ENCODE measurements at places on chromosomes 2 and 18.

- DNase-seq, result no peak
These were observed 34.4 kb upstream of the ZNF516 start for GRCh38 chr18:76529433-76529811.

DNA sequence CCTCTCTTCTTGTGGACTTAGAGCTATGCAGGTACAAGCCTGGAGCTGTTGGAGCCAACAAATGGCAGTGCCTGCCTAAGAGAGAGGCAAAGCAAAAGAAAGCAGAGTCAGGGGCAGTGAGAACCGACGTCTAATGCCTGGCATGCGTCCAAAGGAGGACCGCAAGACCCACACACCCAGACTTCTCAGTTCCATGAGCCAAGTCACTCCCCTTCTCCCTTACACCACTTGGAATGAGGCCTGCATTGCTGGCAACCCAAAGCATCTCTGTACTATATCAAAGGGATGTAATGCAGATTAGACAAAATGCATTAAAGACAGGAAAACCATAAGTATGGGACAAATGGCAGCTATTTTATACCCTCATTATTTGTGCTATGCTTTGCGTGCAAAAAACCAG lies 49.9 kb upstream of the RNU4ATAC start:
- DNase-seq, result no peak

- DNase-seq, result no peak
These were observed 1372.1 kb upstream of the DDX18 start for GRCh38 chr2:116442418-116442817.

GRCh38 chr2:180130403-180130802 lies 123.3 kb upstream of the CWC22 start:
- no peak for DNase-seq

DNA sequence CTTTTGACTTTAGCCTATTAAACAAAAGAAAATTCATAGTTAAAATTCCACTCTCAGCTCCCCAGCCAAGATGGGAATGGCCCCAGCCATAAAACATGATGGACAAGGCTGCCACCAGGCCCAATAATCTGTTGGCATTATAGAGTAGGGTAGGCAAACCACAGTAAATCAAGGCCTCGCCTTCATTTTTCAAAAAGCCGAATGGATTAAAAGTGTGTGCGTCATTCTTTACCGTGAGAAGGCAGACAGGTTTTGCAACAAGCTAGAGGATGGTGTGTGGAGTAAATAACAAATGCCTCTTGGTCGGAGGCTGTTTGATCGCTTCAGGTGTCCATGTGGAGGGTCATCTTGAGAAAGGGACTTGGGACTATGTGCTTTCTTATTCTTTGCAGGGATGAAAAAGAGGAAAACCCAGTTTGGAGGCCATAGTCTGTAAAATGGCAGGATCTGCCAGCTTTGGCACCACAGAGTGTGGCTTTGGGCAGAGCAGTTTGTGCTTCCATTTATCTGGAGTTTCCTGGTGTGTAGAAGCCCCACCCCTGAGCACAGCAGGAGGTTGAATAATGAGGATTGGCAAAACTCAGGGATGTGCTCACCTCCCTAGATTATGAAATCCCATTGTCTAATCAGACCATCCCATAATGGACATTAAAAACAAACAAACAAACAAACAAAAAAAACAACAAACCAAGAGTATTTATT lies 57.1 kb upstream of the ITGB6 start:
- no peak for DNase-seq

DNA sequence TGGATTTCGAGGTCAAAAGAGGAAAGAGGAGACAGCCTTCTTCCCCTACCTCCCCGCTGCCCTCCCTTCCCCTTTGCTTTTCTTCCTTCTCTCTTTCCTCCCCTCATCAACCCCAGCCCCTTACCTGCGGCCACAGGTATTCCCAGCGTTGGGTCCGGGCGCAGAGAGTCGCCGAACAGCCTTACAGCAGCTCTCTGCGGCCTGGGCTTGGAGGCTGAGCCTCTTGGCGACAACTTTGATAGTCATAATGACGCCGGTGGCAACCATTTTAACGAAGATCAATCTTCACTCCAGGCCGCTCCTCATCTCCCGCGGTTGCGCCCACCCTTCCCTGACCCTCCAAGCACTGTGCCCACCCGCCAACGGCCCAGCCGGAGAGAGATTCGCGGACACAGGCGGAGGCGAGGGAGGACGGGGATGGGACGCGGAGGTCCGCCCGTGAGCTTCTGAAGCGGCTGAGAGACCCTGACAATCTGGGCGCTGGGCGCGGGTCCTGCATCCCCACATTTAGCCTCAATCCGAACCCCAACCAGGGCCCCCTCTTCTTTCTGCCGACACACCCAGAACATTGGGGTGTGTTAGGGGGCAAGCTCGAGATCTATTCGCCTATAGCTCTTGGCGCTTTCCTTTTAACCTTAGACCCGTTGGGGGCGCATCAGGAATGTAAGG lies 1.5 kb upstream of the EVX2 start:
- DNase-seq, result no peak
